Activated naive CD8-positive, alpha-beta T cell treated with anti-CD3 and anti-CD28 coated beads, Interleukin-2, amount 10 ng/mL, durations not matched to agents 7 days and 5 days (primary cell): ENCODE measurements at places on chromosomes 16 and 17. TPM values are rescaled to one million over a fixed set of nuclear protein-coding genes. Genes with fewer than 3 reads are reported as not detected.

GRCh38 chr16:66810391-66810790, 9.0 kb upstream of the TERB1 start:
- DNase-seq, result no peak

CCL3 gene
- 4.7 TPM for total RNA-seq

GRCh38 chr16:1691956-1692355, 13.9 kb downstream of the JPT2 start:
- DNase-seq, result no peak

DNA sequence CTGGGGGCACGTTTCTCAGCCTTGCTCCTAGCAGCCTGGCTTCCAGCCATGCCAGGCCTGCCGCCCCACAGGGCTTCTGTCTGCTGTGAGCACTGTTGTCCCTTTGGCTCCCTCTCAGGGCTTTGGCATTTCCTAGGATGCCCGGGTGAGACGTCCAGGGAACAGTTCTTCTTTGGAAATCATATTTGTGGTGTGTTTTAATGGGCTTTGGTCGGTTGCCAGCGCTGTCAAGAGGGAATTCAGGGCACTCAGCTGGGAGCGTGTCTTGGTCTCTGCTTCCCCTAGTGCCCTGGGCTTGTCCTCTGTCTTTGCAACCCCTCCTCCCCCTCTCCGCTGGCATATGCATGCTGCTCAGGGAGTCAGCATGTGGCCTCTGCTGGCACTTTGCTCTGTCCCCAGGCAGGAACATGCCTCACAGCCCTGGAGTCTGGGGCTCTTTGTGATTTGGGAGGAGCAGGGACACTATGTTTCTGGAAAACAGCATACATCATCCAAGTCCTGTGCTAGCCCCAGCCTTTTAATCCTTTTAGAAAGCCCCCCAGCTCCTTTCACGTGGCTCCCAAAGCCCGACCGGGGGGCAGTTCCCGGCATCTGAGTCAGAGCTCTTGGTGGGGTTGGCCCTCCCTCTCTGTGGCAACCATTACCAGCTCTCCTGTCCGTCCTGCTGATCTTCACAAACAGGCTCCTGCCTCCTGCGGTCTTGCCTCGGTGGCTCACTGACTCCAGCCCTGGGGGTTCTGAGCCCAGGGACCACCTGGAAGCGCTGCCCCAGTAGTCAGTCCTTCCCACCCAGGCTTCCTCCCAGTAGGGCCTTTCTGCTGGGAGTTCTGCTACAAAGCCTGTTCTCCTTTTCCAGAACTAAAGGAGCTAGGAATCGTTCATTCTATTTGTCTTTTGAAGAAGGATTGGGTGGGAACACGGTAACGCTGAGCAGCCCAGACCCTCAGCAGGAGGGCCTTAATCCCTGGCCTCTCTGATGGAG, 26.7 kb downstream of the SAP30BP start:
- DNase-seq, result no peak

CDH5 gene
- total RNA-seq, result not detected

NOB1 gene
- 54.5 TPM for total RNA-seq

- no peak for DNase-seq
Observed at GRCh38 chr17:82333279-82334171, at the start of gene SECTM1. SECTM1 (minus strand) TSS chr17:82333766; CDS start chr17:82327240, 6,526 bp downstream.

DNA sequence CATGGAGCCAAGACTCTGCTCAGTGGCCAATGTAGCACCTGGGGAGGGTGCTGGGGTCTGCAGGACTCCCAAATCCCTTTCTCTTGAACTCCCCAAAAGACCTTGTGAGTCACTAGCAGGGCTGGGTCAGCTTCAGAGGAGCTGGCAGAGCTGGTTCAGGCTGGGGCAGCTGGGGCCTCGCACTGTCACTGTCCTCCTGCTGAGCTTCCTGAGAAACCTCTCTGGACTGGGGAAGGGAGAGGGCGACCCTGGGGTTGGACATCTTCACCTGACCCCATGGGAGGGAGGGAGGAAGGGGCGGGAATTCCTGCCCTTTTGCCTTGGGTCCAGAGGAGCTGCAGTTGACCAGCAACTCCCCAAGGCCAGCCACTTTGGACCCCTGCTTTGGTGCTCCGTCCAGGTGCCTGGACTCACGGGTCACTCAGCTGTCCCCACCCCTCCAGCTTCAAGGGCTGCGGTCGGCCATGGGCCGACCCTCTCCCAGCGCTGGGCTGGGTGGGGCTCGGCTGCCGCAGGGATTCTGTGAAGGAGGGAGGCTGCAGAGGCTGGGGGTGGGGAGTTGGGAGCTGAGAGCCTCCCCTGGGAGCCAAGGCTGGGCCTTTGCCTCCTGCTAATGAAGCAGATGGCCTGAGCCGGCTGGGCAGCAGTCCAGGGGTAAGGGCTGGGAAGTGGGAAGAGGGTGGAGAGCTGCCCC, 9.2 kb downstream of the FMNL1 start:
- no peak for DNase-seq

- DNase-seq, result no peak
Observed at GRCh38 chr17:42697108-42697811, 14.9 kb downstream of the CNTNAP1 start.

SPIRE2 gene
- 1.5 TPM for total RNA-seq

GRCh38 chr16:7602291-7602950, 269.8 kb downstream of the RBFOX1 start:
- no peak for DNase-seq

CNGB1 gene
- total RNA-seq, result not detected

GDPD3 gene
- total RNA-seq, result 18.6 TPM

DNA sequence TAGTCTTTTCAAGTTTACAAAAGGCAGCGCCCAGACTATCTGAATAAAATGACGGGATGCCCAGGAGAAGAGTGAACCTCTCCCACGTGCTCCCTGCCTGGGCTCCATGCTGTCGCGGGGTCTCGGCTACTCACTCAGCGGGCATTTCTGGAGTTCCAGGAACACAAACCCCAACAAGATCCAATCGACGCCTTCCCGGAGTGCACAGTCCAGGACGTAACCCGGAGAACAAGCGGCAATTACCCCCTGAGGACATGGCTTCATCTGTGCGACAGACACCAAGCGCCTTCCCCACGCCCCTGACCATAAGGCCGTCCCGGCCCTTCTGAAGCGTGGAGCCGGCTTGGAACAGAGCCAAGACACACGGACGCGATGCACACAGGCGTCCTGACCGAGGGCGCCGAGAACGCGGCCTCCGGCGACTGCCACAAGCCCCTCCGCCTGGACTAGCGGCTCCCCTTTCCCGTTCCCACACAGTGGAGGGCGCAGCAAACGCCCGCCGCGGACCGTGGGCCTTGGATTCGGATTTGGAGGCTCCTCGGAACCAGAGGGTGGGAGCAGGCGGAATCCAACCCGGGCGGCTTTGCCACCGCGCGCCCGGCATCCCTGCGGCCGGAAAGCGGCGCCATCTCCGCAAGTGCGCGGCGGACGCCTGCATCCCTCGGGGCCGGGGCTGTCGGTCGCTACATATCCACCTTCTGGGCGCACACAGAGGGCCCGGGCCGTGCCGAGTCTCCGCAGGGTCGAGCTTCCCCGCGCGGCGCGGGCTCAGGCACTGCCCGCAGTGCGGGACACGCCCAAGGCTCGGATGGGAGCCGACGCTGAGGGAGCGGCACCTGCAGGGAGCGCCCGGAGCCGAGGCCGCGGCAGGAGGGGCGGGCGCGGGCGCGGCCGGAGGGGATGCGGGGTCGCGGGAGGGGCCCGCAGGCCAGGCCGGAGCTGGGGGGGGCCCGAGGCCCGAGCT, 725 bp downstream of the ABCA3 start:
- peak; percentile 75 for DNase-seq

DNA sequence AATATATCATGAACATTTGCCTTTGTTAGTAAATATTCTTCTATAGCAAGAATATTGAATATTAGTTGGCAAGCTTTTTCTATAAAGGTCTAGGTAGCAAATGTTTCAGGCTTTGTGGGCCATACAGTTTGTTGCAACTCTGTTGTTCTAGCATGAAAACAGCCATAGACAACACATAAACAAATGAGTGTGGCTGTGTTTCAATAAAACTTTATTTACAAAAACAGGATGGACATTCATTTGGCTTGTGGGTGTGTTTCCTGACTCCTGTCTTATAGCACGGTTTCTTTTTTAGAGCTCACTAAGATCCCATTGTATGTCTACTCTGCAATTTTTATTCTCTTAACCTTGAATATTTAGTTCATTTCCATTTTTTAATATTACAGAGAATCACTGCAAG, 39.0 kb downstream of the ARL4D start:
- no peak for DNase-seq

- no peak for DNase-seq
Observed at GRCh38 chr16:69917311-69917710, 33.8 kb upstream of the CLEC18A start.

SLC6A2 gene
- not detected for total RNA-seq

OR3A2 gene
- total RNA-seq, result 3.9 TPM

C16orf96 gene
- total RNA-seq, result 0.17 TPM

DNA sequence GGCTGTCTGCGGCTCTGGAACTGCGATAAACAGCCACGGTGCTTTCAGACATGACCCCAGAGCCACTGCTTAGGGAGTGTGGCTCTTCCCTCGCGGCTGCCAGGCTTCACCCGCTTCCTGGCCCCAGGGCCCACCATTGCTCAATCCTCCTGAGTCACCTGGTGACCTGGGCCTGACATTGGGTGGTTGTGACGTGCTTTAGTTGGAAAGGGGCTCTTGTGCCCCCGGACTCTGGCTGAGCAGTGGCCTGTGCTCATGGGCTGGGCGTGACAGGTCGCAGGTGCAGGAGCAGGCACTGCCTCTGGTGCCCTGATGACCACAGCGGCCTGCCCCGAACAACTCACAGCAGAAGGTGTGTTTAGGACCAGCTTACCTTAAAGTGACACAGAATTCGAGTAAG, 8.6 kb upstream of the NUDT16L1 start:
- no peak for DNase-seq

SLFN11 gene
- total RNA-seq, result 47.5 TPM

GRCh38 chr16:23679274-23679985, 741 bp downstream of the PLK1 start:
- DNase-seq, result no peak

GCGR gene
- total RNA-seq, result not detected

DNA sequence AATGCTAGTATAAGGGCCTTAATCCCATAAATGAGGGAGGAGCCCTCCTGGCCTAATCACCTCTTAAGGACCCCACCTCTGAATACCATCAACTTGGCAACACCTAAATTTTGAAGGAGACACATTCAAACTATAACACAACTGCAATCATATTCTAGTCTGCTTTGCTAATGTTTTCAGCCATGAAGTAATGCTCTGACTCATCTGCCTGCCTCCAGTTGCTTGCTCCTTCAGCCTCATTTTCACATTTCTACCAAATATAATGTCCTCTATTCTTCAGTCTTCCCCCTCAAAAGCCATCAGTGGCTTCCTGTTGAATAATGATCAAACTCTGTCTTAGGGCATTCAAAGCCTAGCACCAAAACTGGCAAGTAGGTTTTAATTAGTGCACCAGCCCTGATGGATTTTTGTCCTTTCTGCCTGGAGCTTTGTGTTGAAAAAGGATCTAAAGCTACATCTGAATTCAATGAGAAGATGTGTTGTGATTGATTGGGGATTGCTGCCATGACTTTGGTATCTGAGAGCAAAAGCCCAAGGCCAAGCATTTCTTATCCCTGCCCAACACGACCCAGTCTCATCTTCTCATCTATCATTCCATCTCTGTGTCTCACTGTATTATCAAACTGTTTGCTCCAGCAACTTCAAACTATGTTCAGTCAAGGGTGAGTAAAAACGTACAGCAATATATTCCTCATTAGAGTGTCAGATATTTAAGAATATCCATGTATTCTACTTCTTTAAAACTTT, 140.8 kb upstream of the ELAC2 start:
- no peak for DNase-seq

TIGD7 gene
- total RNA-seq, result 10.3 TPM

KRT27 gene
- not detected for total RNA-seq

DNA sequence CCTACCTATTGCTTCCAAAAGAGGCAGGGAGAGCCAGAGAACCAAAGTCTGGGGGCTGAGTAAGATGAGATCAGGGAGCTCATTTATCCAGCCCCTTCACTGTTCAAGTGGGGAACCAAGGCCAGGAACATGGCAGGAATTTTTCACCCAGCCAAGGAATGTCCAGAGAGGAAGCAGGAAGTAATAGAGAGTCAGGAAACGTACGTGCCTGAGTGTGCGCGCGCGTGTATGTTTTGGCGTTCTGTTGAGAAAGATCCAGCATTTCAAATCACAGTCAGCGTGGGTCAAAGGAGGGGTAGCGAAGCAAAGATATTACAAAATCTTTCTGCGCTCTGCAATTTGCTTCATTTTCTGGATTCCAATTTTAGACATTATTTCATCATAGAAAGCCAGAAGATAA, 41.9 kb upstream of the WSCD1 start:
- no peak for DNase-seq

DNA sequence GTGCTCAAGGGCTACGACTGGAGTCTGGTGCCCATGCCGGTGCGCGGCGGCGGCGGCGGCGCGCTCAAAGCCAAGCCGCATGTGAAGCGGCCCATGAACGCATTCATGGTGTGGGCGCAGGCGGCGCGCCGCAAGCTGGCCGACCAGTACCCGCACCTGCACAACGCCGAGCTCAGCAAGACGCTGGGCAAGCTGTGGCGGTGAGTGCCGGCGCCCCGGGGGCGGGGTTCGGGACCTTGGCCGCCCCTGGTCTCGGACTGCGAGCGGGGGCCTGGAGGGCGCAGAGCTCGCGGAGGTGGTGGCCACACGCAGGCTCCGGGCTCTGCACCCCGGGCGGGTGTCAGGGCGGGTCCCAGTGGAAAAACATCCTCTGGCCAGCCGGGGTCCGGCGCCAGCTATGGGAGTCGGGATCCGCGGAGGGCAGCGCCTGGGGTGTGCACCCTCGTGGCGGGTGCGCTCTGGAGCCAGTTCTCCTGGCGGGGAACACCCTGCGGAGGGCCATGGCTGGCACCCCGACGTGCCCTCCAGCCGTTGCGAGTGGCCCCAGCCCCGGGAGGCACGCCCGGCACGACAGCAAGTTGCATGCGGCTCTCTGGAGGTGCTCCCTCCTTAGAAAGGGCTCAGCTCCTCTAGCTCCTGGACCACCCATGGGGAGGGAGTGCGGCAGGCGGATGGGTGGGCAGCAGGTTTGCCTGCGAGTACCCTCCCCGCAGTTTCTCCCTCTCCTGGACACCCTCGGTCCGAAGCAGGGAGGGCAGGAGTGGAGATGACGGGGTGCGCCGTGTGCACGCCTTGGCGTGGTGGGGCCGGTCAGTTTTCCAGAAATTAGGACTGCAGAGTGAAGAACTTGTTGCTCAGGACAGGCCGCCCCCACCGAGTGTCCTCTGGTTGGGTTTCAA, 824 bp downstream of the SOX8 start:
- DNase-seq, result no peak

DNA sequence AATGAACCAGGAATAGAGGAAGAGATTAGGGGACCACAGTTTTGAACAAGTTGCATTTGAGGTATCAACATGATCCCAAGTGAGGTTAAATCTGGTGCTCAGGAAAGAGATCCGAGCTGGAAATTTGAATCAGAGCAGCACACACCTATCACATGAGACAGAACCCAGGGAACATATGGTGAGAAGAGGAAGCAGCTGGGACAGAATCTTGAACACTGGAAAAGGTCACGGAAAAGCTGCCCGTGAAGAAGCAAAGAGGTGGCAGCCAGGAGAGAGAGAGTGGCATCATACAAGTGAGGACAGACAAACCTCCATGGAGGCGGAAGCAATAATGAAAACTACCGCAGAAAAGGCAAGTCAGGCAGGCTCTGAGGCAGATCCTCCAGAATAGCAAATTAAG, 36.1 kb downstream of the USP31 start:
- no peak for DNase-seq

NLRC5 gene
- 414 TPM for total RNA-seq
